ENCODE measurements at places on chromosomes 6 and 20.

DNA sequence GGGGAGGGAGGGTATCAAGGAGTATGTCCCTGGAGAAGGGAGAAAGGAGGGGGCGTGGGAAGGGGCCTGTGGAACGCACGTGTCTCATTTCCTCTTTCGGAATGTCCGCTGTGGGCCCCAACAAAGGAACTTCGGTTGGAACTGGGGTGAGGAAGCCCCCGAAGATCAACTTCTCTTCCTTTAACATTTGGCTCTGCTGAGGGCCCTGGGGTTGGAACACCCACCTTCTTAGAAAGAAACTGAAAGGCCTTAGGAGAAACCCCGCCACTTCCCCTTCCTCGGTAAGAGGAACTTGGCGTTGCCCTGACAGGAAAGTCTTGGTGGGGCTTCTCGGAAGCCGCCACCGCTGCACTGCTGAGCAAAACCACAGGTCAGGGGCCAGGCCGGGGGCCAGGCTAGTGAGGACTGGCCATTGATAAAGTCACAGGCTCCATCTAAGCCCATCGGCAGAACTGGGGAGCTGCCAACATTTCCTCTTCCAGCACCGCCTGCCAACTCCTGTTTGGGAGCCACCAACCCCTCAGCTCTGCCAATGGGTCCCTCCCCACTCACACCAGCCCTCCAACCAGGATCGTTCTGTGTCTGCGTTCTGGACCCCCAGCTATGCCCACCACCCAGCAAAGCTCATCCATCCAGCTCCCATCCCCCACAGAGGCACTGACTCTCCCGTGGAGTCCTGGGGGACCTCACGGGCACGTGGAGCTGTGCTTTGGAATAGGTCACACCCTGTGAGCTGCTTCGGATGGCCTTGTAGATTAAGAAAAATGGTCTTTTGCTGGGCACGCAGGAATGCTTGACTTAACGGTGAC lies 44.8 kb downstream of the FGD2 start:
- DNase-seq = no peak

DNA sequence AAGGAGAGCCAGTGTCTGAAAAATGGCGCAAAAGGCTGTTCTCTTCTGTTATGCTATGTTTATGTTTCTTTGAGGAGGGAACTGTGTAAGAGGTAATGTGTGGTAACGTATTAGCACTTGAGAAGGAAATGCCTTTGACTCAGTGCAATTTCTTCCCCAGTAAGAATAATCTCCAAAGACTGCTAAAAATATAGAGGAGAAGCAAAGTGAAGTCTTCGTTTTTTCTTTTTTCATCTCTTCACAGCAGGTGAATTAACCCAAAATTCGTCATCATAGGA lies 47.1 kb upstream of the IFNGR1 start:
- DNase-seq = no peak

DNA sequence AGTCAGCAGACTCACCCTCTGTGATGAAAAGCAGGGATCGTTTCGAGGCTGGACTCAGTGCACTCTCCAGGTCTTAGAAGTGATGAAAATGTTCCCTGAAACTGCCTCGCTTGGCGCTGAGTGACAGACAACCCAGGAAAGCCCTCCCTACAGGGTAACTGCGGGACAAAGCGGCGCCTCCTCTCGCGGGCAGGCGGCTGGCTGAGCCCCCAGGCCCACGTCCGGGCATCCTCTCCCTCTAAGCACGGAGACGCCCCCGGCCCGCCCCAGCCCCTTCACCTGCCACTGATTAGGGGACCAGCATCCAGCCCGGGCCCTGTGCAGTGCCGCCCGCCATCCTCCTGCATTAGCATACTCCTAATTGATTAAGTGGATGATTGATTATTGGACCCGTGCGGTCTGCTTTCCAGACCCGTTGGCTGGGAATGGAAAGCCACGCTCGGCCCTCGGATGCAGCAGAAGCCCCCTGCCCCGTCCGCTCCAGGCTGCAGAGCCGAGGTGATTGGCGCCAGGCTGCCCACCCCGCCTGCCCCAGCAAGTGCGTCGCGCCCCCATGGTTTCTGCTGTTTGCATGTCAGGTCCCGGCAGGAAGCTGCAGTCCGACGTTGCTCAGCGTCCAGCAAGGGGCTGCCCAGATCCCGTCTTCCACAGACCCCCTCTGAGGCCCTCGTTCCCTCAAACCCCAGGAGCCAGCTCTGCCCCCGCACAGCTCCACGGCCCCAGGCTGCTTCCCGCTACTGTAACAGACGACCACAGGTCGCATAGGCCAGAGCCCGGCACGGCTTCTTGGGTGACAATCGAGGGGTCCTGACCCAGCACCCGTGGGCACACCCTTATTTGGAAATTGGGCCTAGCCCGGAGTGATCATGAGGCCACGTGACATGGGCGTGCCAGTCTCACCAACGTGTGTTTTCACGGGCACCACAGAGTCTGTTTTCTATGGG lies 131.6 kb downstream of the DLL1 start:
- DNase-seq = no peak

GRCh38 chr6:5723841-5724691 lies 282.7 kb downstream of the NRN1 start:
- DNase-seq = peak; percentile 10

DNA sequence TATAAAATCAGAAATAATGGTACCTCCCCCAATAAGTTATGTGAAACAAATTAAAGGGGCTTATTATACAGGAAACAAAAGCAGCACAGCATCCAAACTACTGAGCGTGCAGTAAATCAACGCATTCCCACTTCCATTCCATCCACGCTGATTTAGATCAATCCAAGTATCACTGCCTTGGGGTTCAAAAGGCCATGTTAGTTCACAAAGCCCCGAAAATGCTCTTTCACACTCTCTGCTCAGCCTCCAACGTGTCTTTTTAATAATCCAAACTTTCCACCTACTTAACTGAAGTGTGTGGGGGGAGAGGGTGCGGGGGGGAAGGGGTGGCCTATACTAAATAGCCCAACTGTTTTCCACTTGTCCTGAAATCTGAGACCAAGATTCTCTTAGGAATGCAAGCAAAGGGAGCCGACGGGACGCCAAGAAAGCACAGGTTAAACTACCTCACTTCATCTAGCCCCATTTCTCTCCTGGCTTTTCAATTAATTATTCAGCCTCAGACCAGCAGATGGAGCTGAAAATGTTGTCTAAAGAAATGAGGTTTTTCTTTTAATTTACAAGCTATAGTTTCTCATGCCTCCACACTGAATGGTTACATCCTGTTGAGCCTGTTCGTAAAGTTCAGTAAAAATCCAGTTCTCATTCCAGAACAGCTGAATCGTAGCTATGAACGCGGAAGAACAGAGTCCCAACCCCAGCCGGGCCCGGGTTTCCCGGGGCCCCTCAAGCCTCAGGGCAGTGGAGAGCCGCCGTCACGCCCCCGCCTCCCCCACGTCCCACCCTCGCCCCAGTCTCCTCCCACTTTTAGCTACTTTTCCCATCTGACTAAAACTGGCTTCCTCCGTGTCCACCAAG lies 1.0 kb upstream of the NXT1 start:
- peak; percentile 90 for DNase-seq

All from RPMI7951 (cell line).